NCI-H1092 (cell line): ENCODE measurements at places on chromosomes 1 and 21.

- no peak for DNase-seq
Observed at GRCh38 chr1:89710498-89711139, 77.7 kb downstream of the LRRC8C start.

GRCh38 chr1:158037008-158037865 lies 43.8 kb downstream of the KIRREL1 start:
- no peak for DNase-seq

DNA sequence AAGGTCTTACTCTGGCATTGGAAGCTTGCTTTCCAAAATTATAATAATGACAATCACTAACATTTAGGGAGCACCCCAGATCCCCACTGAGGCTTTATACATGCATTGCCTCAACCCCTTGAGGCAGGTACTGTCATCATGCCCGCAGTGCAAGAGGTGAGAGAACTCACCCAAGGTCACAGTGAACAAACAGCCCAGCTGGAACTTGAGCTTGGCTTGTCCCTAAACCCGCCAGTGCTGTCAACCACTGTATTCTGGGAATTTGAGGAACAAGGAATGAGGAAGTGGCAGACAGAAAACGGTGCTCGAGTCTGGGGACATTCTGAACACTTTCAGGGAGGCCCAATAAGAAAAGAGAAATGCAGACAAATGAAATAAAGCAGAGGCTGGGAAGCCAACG lies 34.6 kb upstream of the TLR5 start:
- no peak for DNase-seq

DNA sequence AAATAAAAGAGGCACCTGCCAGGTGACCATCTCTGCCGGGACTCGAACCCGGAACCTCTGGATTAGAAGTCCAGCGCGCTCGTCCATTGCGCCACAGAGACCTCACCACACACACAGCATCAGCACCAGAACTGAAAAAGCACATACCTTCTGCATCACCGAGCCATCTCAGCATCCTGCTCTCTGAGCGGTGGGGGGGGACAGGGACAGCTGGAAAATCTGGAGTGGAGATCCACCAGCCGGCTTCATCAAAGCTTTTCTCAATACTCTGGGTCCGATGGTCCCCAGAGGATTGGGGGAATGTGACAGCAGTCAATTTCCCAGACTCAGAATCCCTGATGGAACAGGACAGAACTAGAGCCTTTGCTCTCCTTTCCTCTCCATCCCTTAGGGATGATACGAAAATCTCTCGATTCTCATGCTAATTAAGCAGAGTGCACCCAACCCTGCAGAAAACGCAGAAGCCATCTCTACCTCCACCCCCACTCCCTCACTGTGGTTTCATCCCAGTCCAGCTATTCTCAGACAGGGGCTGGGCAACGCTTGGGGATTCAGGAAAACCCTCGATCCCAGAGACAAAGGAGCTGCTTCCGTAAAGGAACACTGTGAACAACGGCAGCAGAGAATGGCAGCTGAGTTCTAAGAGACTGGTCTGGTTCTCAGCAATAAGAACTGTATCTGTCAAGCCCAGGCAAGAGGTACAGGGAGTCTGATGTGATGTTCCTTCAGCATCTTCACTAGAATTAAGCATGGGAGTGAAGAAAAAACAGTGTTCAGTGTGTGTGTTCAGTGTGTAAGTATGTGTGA lies 29.6 kb upstream of the CADM3 start:
- DNase-seq: no peak

DNA sequence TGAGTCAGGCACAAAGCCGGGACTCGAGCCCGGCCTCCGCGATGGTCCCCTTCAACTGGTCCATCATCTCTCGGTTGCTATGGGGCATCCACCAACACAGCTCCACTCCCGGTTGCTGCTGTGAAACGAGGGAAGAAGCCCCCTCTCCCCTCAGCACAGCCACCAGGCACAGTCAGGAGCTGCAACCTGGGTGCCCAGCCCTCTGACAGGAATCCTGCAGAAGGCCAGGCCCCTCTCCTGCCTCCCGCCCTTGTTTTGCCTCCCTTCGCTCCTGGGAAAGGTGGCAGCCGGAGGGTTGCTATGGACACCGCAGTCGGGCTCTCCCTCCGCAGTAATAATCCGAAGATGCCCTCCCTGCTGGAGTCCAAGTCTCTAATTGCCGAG lies 8.9 kb upstream of the KCNN3 start:
- DNase-seq: no peak

DNA sequence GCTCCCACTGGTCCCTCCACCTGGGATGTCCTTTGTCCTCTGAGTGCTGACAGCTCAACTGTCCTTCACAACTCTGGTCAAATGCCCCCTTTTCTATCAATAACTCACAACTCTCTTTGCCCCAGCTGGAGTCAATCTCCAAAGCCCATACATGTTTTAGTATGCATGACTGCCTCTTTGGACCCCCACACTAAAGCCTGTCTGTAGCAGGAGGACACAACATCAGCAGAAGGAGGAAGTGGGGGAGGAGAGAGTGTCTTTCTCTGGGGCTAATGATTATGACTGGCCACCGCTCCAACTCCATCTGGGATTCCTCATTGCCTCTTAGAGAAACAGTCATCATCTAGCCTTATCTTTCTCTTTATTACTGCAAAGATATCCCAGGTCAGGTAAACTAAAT lies 186.6 kb upstream of the FGGY start:
- DNase-seq: no peak

DNA sequence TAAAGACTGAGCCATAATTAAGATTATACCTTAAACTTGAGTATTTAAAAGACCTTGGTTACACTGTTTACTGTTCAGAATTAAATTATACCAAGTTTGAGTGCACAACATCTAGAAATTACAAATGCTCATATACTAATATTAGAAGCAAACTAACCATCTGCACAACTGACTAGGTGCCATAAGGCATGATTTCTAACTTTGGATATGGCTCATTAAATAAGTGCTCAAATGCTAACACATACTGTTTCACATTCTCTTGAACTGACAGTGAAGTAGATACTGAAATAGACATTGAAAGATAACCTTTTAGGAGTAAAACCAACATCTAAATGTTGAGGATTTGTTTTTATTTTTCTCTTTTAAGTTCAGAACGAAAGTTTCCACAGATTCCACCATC lies 74.1 kb downstream of the PRKAA2 start:
- DNase-seq: no peak

- no peak for DNase-seq
Observed at GRCh38 chr1:229116114-229116513, 154.8 kb upstream of the RAB4A start.

- DNase-seq: no peak
Observed at GRCh38 chr1:2279817-2280216, 51.7 kb downstream of the SKI start.

GRCh38 chr1:158425027-158425426 lies 1.0 kb downstream of the OR10K2 start:
- no peak for DNase-seq

DNA sequence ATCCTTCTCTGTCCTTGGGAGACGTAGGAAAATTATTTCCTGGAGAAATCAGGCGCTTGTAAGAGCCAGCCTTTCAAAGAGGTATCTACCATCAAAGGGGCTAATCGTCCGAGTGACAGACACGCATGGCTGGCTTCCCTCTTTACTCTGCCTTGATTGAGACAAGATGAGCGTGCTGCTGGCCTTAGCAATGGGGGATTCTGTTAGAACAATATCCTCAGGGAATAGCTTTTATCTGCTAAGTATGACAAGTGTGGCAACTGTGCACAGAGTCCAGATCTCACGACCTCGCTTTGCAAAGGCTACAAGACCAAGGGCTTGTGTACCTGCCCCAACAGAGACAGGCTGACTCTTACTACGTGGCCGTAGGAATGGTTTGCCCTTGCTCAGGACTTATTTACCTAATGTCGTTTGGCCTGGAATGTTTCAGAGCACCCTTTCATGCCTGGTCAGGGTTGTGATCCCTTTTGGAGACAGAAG lies 417.1 kb downstream of the KIF26B start:
- DNase-seq: no peak

DNA sequence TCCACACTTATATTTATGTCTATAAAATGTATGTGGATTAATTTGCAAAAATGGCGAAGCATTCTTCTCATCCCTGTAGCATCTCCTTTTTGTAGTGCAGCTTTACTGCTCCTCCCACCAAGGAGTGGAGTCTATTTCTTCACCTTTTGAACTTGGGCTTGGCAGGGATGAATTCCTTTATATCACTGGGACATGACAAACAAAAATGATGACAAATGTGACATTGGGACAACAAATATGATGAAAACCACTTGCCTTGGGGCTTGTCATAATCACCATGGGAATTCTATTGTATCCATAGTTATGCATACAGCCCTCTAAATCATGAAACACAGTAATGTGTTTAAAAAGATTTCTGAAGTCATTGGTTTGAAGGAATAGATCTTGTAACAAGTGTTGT lies 155.0 kb downstream of the TNFSF18 start:
- DNase-seq: no peak

DNA sequence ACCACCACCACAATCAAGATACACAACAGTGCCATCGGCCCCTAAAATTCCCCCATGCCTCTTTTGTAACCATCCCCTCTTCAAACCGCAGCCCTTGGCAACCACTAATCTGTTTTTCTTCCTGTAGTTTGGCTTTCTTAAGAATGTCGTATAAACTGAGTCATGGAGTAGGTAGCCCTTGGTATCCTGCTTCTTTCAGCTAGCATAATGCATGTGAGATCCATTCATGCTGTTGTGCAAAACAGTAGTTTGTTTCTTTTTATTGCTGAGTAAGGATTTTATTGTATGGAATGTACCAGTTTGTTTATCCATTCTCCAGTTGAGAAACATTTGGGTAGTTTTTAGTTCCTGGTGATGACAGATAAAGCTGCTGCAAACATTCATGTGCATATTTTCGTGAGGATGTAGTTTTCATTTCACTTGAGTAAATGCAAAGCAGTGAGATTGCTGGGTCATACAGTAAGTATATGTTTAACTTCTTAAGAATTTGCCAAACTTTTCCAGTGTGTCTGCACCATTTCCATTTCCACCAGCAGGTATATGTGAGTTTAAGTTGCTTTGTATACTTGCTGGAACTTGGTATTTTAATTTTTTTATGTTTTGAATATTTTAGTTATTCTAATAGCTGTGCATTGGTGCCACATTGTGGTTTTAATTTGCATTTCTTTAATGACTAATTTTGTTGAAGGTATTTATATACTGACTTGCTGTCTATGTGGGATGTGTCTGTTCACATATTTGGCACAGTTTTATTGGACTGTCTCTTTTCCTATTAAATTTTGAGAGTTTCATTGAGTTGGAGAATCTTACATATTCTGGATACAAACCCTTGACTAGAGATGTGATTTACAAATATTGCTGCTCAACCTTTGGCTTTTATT lies 148.4 kb upstream of the MAP1LC3C start:
- no peak for DNase-seq

- no peak for DNase-seq
Observed at GRCh38 chr1:42999308-42999707, 40.6 kb upstream of the SLC2A1 start.

DNA sequence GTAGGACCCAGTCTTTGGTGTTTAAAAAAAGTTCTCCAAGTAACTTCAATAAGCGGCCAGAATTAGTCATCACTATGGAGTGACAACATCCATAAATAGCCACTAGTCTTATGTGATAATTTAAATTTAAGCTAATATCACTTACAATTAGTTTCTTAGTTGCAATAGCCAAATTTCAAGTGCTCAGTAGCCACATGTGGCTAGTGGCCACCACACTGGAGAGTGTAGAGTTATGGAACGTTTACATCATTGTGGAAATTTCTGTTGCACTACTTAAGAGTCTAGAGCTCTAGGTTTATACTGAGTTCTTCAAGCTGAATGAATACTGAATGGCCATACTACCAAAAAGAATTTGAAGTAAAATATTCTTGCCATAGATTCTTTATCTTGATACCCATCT lies 121.1 kb downstream of the RUNX1 start:
- no peak for DNase-seq

DNA sequence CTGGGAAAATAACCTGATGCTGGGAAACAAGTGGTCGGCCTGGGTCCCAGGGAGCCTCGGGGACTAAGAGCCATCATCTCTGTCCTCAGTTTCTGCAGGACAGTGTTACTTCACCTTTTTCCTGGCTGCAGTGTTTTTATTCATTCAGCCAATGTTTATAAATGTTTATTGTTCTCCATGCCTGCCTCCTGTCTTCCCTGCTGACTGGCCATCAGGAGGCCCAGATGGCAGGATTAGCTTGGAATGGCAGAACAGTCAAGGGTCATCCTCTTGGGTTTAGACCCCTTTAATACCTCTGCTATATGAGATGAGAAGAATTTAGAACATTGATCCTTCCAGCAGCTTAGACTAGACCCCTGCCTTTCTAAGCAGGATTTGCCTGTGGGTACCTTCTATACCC lies 13.3 kb downstream of the MAPKAPK2 start:
- no peak for DNase-seq

GRCh38 chr1:86906419-86906818 lies 7.5 kb downstream of the SELENOF start:
- no peak for DNase-seq

DNA sequence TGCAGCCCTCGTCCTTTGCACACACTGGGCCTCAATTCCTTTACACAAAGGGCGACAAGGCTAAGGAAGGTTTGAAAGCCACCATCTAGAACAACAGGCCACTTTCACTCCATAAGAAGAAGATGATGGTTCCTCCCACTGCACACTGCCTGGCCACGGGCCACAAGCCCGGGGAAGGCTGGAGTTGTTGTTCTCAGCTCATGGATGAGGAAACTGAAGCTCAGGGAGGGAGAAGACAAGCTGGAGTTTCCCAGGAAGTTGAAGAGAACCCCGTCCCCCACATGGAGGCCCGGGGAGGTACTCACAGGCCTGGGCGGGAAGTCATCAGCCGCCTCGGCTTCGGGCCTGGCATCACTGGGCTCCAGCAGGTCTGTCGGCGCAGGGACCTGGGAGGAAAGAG lies 24.6 kb upstream of the DDOST start:
- no peak for DNase-seq

DNA sequence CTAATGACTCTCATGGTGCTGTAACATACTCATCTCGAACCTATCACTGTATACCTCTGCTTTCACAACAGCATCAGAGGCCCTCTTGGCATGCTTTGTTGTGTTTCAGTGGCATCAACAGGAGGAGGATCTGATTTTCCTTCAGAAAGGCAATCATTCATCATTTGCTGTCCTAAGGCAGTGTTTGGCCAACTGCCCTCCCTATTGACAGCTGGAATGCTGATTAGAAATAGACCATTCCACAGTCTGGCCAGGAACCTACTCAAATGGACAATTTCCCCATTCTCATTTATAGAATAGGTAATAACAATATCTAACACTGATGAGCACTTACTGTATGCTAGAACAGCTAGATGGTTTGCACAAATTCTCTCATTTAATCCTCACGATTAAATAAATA lies 310.6 kb upstream of the PTBP2 start:
- DNase-seq: no peak

GRCh38 chr1:201732351-201732750 lies 96.6 kb upstream of the IPO9 start:
- DNase-seq: no peak

GRCh38 chr1:233209481-233209880 lies 86.0 kb downstream of the PCNX2 start:
- DNase-seq: no peak

DNA sequence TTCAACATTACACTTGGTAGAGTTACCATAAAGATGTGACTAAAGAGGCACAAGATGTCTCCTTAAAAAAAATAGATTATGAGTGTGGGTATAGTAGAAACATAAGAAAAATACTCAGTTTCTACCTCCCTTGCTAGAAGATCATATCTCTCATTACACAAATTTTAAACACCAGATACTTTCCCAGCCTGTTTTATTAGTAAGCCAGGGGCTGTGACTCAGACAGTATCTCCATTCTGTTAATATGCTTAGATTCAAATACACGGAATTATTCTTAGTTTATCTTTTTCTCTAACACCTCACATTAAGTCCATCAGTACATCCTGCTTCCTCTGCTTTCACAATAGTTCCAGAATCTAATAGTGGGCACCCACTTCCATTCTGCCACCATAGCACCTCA lies 561.8 kb upstream of the ADAMTS5 start:
- no peak for DNase-seq
